Glutamatergic neuron (in vitro differentiated cells): ENCODE measurements at places on chromosomes 1 and 21.

GRCh38 chr1:2060072-2060471 is 9.9 kb downstream of the PRKCZ start:
- peaks cover 8% of the 10 kb centered on the region for H3K36me3 ChIP-seq
- H3K4me1 ChIP-seq, result no peaks in the 10 kb centered on the region
- no peak overlapping the region for H3K4me3 ChIP-seq
- no peak for DNase-seq

DNA sequence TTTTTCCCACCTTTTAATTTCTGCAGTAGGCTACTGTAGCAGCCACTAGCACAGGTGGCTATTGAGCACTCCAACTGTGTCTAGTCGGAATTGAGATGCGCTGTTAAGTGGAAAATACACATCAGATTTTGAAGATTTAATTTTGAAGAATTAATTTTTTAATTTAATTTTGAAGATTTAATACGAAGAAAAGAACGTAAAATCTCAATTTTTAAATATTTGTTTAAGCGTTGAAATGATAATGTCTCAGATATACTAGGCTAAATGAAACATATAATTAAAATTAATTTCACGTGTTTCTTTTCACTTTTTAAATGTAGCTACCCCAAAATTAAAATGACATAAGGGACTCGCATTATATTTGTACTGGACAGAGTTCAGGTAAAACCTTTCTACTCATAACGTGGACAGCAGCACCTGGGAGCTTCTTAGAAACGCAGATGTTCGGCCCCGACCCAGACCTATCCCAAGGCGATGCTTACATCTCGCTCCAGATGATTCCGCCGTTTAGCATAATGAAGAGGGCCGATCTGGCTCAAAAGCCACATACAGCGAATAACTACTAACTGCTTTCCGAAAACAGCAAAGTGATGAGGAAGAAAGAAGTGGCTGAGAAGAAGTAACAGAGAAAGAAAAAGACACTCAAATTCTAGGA is 717 bp downstream of the CRYZL1 start:
- peak; percentile 39 for DNase-seq
- H3K4me1 ChIP-seq, result peaks cover 10% of the 10 kb centered on the region

GRCh38 chr1:160580221-160580812 is 1.0 kb upstream of the CD84 start:
- H3K4me1 ChIP-seq, result no peaks in the 10 kb centered on the region
- no peaks in the 10 kb centered on the region for H3K36me3 ChIP-seq
- H3K27me3 ChIP-seq, result no peaks in the 10 kb centered on the region
- no peak for DNase-seq
- no peak overlapping the region for H3K27ac ChIP-seq

GRCh38 chr21:36846631-36847030 is 119.8 kb downstream of the HLCS start:
- DNase-seq, result no peak
- no peaks in the 10 kb centered on the region for H3K27me3 ChIP-seq
- H3K4me1 ChIP-seq, result peaks cover 3% of the 10 kb centered on the region
- no peaks in the 10 kb centered on the region for H3K36me3 ChIP-seq
- H3K27ac ChIP-seq, result no peak overlapping the region

- no peak for DNase-seq
- H3K36me3 ChIP-seq, result no peaks in the 10 kb centered on the region
- no peak overlapping the region for H3K4me3 ChIP-seq
- no peaks in the 10 kb centered on the region for H3K27me3 ChIP-seq
These were observed 106.3 kb downstream of the KCNT2 start for GRCh38 chr1:196501760-196502428.

DNA sequence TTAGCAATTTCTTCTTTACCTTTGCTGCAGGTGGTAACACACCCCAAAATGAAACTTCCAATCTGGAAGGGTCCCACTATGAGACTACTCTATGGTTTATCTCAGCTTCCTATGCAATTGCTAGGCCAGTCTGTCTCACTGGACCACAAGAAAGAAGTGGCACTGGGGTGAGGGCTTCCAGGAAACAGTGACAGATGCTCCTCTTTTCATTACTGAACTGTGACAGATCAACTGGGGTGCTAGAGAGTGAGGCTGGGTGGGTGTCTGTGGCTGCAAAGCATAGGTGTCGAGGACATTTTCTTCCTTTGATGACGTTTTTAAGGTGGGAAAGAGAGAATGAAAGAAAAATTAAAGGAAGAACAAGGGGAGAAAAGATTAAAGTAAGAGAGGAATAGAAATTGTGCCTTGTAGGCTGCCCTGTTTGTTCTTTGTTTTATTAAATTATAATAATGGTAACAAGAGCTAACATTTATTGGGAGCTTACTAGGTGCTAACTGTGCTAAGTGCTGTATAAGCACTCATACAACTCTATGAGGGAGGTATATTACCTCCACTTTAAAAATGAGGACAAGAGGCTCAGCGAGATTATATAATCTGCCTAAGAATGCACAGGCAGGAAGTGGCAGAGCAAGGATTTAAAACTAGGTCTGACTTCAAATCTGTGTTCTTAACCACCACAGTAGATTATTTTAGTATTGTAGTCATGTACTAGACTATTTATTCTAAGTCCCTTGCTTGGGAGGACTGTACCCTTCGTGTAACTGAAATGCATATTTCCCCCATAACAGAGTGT is 27.8 kb upstream of the DMRTA2 start:
- H3K4me1 ChIP-seq, result peaks cover 3% of the 10 kb centered on the region
- DNase-seq, result no peak
- no peaks in the 10 kb centered on the region for H3K36me3 ChIP-seq
- peak overlapping the region; percentile 1 for H3K27ac ChIP-seq
- H3K4me3 ChIP-seq, result no peak overlapping the region

- H3K4me3 ChIP-seq, result peak overlapping the region; percentile 80
- peak overlapping the region; percentile 87 for H3K27ac ChIP-seq
- H3K36me3 ChIP-seq, result peaks cover 5% of the 10 kb centered on the region
- peaks cover 12% of the 10 kb centered on the region for H3K4me1 ChIP-seq
- H3K27me3 ChIP-seq, result peaks cover 17% of the 10 kb centered on the region
These were observed 1.3 kb downstream of the SH2D2A start for GRCh38 chr1:156815307-156815826.

DNA sequence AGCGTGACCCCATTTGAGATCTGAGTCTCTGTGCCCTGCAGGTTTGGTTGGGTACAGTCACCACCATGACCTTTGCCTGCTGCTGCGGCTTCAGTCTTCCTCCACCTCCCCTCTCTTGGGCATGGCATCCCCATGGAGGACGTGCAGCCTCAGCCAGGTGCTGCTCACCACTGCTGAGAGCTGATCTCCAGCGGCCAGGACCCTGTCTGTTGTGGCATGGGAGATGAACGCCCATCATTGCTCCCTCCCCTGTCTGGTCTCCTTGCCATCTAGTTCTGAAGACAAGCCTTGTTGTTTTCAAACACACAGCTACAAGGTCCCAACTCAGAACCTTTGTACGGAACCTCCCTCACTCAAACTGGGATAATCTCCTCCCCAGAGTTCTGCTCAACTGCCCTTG is 19.2 kb upstream of the PKP1 start:
- no peaks in the 10 kb centered on the region for H3K36me3 ChIP-seq
- H3K4me1 ChIP-seq, result peaks cover 4% of the 10 kb centered on the region
- no peak overlapping the region for H3K27ac ChIP-seq
- DNase-seq, result no peak
- no peak overlapping the region for H3K4me3 ChIP-seq

DNA sequence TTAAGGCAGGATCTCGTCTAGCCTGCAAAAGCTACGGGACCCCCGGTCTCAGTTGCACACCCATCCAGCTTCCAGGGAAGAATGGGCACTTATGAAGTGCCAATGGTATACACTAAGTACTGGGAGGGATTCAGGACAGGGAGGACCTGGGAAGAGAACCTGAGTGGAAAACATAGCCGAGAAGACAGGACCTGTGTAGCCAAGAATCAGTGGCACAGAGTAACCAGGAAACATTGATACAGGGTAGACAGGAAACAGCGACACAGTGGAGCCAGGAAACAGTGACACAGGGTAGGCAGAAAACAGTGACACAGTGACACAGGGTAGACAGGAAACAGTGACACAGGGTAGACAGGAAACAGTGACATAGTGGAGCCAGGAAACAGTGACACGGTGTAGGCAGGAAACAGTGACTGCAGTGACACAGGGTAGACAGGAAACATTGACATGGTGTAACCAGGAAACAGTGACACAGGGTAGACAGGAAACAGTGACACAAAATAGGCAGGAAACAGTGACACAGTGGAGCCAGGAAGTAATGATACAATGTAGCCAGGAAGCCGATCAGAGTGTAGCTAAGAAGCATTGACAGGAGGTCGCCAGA is 138.0 kb upstream of the ARHGEF16 start:
- H3K4me3 ChIP-seq, result no peak overlapping the region
- H3K27ac ChIP-seq, result no peak overlapping the region
- peaks cover 12% of the 10 kb centered on the region for H3K4me1 ChIP-seq
- DNase-seq, result no peak

DNA sequence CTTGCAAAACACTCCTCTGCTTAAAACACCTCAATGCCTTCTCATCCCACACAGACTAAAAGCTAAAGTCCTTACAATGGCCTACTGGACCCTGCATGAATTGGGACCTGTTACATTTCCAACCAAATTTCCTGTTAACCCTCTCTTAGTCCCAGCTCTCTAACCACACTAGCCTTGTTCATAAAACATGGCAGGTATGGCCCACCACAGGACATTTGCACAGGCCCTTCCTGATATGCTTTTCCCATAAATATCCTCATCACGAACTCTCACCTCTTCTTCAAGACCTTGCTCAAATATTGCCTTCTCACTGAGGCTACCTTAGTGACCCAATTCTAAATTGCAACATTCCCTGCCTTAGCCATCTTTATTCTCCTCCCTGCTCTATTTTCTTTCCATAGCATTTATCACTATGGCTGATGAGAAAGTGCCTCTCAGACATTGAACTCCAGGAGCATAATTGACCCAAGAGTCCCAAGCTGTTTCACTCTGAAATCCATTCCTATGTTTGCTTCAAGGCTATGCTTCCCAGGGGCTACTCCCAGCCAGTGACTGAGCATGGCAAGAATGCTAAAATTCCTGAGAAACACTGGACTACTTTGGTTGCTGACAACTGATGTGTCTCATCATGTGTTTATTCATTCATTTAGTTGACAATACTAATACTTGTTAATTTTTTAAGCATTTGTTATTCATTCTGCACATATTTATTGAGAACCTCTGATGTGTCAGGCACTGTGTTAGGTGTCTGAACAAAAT is 2.7 kb upstream of the PALMD start:
- peaks cover 21% of the 10 kb centered on the region for H3K4me1 ChIP-seq
- H3K4me3 ChIP-seq, result no peak overlapping the region
- H3K36me3 ChIP-seq, result no peaks in the 10 kb centered on the region
- no peaks in the 10 kb centered on the region for H3K27me3 ChIP-seq
- DNase-seq, result no peak
- H3K27ac ChIP-seq, result no peak overlapping the region

GRCh38 chr1:226711976-226712741 is 26.9 kb downstream of the ITPKB start:
- peaks cover 14% of the 10 kb centered on the region for H3K27me3 ChIP-seq
- no peak overlapping the region for H3K4me3 ChIP-seq
- DNase-seq, result no peak
- H3K36me3 ChIP-seq, result peaks cover 8% of the 10 kb centered on the region
- H3K27ac ChIP-seq, result no peak overlapping the region
- H3K4me1 ChIP-seq, result peaks cover 44% of the 10 kb centered on the region

DNA sequence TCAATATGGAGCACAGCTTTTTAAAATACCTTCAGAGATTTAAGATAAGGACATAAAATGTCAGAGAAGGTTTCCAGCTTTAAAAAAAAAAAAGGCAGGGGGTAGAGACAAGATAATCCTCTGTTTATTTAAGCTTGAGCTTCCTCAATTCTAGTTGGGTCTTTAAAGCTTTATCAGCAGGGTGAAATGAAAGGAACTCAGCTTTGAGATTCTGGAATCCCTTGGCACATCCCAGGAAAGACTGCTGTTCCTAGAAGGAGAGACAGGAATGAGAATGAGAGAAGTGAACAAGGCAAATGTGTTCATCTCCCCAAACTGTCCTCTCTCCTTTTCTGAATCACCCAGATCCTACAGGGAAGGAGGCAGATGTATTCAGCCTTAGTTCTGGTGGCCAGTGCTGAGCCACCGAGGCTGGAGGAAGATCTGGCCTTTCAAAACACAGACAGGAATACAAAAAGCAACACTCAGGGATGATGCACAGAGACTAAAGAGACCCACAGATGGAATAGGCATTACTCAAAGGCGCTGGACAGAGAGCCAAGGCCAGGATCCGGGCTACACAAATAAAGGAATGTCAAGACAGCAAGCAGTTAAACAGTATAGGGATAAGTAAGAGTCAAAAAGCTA is 385.8 kb upstream of the DUSP10 start:
- no peaks in the 10 kb centered on the region for H3K36me3 ChIP-seq
- no peak for DNase-seq
- peaks cover 2% of the 10 kb centered on the region for H3K4me1 ChIP-seq
- no peak overlapping the region for H3K4me3 ChIP-seq
- no peak overlapping the region for H3K27ac ChIP-seq

DNA sequence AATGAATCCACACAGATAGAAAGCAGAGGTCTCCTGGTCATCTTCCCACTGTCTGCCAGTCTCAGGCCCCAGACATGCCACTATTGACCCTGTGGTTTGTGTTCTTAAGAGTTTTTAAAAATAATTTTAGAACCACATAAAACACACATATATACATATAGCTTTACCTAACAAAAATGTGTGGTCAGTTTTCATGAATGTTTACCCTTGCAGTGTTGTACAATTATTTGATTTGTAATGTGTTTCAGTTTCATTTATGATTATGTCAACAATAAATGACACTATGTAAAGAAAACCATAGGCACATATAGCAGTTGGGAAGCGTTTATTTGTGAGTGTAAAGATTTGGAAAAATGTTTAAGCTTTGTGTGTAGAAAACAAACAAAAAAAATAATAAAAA is 17.1 kb downstream of the CHAF1B start:
- no peak overlapping the region for H3K4me3 ChIP-seq
- no peaks in the 10 kb centered on the region for H3K4me1 ChIP-seq
- no peak for DNase-seq
- no peak overlapping the region for H3K27ac ChIP-seq
- H3K36me3 ChIP-seq, result no peaks in the 10 kb centered on the region
- no peaks in the 10 kb centered on the region for H3K27me3 ChIP-seq

DNA sequence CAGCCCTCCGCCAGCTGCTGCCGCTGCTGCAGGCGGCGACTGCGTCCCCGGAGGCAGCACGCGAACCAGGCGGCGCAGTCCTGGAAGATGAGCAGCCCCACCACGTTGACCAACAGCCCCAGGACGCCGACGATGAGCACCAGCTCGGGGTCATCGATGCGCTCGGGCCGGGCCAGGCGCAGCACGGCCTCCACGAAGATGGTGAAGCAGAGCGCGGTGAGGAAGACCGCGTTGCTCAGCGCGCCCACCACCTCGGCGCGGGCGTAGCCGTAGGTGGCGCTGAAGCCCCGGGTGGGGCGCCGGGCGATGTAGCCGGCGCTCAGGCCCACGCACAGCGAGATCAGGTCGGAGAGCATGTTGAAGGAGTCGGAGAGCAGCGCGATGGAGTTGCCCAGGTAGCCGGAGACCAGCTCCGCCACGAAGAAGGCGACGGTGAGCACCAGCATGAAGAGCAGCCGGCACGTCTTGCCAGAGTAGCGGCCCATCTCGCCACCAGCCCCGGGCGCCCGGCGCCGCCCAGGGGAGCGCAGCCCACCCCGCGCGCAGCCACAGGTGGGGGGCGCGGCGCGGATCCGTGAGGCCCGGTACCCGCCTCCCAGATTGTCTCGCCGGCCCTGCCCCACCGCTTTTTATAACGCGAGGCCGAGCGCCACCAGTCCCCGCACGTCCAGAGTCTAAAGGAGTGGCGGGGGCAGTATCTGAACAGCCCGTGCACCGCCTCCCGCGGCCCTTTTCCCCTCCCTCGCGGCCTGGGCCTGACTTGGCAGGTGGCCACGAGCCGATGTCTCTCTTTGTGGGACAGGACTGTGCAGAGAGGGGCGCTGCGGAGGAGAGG is at the start of gene SLC30A10:
Gene SLC30A10 (minus strand): TSS at position 602 of the 835 bp plus-strand sequence. CDS start 117 bp downstream, at position 485.
- peak within 1 kb of the TSS; percentile 97 for H3K4me3 ChIP-seq
- peaks cover 4% of the 10 kb centered on the region for H3K4me1 ChIP-seq
- peak; percentile 75 for DNase-seq
